Kidney capillary endothelial cell (primary cell): ENCODE measurements at places on chromosomes 5 and 9.

DNA sequence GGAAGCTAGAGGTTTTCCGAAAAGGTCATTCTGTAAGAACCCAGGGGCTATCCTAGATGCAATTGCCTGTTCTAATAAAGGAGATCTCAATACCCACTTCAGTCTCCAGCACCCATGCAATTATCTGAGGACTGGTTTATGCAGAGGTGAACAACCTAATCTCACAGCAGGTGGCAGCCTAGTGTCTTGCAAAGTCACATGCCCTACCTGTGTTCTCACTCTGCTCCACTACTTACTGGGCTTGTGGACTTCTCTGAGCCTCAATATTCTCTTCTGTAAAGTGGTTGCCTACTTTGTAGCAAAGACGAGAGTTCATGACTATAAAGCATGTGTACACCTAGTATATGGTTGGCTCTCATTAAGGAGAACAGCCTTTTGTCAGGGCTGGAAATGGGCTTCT lies 21.0 kb upstream of the ALDH1B1 start:
- no peak for DNase-seq

GRCh38 chr5:17448877-17449276 lies 49.2 kb upstream of the TAF11L2 start:
- DNase-seq = no peak

DNA sequence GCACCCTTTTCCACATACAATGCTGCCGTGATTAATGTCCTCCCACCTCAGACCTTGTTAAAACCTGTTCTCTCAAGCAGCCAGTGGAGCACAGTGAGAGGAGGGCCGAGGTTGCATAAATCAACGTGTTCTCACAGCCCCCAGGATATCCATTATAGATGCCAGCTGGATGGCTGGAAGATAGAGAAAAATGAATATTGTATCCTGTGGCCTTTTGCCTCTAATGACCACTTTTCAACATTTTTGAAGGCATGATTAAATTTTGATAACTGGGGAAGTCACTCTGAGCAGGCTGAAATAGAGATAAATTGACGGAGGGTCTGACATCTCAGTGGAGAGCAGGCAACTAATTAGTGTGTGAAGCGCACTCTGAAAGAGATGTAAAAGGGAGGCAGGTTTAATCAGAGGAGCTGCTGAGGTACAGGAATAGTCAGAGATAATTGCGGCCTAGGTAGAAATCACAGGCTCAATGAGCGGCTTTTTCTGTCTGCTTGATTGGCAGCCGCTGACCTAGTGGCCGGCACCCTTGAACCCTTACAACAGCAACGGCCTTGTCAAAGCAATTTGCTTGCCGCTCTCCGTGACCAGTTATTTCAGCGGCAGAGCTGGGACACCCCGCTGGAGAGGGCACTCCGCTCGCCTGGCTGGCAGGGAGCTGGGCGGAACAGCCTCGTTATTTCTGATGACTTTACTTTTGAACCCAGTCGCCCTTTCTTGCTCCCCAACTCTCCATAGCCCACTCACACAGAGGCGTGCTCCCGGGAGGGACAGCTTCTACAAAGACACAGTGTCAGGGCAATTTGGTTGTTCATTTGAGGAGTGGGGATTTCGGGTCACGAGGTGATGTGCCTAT lies 560.7 kb downstream of the PSAT1 start:
- DNase-seq = no peak

DNA sequence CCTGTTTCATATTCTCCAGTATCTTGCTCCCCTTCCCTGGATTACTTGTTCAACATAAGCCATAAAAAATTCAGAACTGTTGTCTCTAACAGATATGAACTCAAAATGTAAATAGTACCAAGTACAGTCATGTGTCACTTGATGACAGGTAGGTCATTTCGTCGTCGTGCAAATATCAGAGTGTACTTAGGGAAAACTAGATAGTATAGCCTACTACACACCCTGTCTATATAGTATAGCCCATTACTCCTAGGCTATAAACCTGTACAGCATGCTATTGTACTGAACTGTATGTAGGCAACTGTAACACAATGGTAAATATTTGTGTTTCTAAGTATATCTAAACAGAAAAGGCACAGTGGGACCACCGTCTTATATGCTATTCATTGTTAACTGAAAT lies 39.1 kb downstream of the SMIM15 start:
- DNase-seq = no peak

GRCh38 chr9:134605351-134605965 lies 36.1 kb upstream of the COL5A1 start:
- DNase-seq = no peak

GRCh38 chr5:53246042-53246836 lies 136.7 kb upstream of the MOCS2 start:
- DNase-seq = no peak

GRCh38 chr9:108854641-108855528 lies 901 bp downstream of the ACTL7B start:
- DNase-seq = no peak

- peak; percentile 78 for DNase-seq
These were observed 19.3 kb upstream of the CAMSAP1 start for GRCh38 chr9:135926402-135927194.

GRCh38 chr9:135034106-135034505 lies 53.4 kb upstream of the OLFM1 start:
- no peak for DNase-seq

GRCh38 chr5:167312225-167312624 lies 979.2 kb upstream of the WWC1 start:
- no peak for DNase-seq
